ENCODE measurements at places on chromosomes 13 and 19.

GRCh38 chr13:35603593-35604285, 127.2 kb upstream of the MAB21L1 start:
- no peak for DNase-seq

DNA sequence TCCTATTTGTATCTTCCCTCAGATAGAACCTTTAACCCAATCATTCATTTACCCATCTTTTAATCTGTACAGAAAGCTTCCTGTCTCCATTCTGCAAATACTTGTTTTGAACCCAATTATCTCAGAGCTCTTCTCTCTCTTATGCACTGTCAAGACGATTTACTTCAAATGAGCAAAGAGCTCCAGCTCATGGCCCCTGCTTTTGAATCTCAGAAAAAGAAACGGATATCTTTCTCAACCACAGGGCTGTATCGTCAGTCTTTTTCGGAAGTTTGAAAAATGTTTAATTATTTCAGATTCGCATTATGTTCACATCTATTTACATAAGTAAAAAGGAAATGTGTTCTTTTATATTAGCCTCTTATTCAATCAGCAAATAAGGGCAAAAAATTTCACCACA, 322.7 kb upstream of the NBEA start:
- no peak for DNase-seq

- no peak for DNase-seq
Measured at GRCh38 chr13:82467626-82468025, 1414.6 kb downstream of the SLITRK1 start.

- no peak for DNase-seq
Measured at GRCh38 chr19:54451331-54451871, 2.4 kb downstream of the LENG8 start.

DNA sequence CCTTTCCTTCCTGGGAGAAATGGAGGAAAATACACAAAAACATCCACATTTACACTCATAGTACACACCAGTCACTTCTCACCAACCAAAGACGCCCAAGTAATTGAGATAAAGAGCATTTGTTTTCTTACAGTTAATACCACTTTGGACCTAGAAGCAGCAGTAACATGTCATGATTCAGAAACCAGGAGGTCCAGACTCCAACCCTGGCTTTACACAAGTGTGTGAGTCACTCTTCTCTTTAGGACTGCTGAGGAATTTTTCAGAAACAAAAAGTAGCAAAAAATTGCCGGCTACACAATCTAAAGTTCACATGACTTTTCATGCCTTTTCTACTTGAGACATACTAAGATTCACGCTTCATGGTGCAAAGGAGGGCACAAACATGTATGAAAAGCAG, 42.1 kb downstream of the TUBGCP3 start:
- DNase-seq, result no peak

DNA sequence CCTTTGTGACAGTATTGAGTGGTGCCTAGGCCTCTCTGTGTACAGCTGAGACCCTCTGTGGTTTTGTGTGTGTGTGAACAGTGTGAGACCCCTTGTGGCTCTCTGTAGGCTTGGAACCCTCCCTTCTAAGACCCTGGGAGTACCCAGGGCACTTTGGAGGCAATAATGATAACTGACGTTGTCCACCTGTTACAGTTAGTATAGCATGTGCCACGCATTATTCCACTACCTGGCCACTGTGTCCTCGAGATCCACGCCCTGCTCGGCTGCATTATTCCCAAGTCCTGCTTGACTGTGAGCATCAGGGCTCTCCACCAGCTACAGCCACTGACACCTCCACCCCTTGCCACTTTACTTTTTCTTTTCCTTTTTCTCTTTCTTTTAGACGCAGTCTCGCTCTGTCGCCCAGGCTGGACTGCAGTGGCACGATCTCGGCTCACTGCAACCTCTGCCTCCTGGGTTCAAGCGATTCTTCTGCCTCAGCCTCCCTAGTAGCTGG, 2.0 kb downstream of the GRAMD1A start:
- no peak for DNase-seq

GRCh38 chr13:21694831-21695230, 24.0 kb downstream of the FGF9 start:
- DNase-seq, result no peak

- DNase-seq, result no peak
Measured at GRCh38 chr13:89784161-89784809, 1563.2 kb upstream of the MIR17HG start.

DNA sequence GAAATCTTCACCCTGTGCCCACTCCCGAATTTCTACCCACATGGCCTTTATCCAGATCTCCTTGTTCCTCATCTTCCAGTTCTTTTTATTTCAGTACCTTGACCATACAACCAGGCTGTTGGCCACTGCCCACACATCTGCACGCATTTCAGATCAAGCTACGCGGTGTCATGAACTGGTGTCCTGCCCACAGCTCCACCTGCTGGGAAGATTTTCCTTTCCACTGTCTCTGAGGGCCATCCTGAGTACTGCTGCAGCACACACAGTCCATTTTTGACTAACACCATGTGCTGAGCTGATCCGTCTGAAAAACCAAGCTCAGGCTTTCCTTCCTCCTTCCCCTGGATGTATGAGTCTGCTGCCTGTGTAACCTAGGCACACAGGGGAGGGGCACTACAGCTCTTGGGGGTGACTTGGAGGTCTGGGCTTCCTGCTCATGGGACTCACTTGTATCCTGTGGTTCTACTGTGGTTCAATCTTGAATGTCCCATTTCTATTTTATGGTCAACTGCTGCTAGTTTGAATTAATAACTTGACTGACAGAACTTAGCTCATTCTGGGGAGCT, 71.9 kb downstream of the WASF3 start:
- DNase-seq, result no peak

DNA sequence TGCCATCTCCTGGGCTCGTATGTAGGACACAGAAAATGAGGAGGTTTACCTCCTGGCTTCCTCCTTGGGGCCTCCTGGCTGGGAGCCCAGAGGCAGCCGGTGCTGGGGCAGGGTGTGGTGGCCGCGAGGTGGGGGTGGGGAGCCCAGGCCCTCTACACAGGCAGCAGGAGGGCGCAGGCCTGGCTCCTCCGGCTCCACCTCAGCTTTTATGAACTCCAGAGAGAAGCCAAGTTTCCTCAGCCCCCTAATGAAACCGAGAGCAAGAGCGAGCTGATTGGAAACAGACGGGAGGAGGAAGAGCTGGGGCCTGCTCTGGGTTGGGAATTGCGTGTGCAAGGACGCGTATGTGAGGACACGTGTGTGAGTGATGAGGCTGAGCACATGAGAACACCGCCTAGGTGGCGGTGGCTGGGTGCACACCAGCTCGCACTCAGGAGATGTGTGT, 23.1 kb downstream of the LYL1 start:
- DNase-seq, result no peak

GRCh38 chr13:80050252-80050651, 290.7 kb downstream of the SPRY2 start:
- DNase-seq, result no peak

DNA sequence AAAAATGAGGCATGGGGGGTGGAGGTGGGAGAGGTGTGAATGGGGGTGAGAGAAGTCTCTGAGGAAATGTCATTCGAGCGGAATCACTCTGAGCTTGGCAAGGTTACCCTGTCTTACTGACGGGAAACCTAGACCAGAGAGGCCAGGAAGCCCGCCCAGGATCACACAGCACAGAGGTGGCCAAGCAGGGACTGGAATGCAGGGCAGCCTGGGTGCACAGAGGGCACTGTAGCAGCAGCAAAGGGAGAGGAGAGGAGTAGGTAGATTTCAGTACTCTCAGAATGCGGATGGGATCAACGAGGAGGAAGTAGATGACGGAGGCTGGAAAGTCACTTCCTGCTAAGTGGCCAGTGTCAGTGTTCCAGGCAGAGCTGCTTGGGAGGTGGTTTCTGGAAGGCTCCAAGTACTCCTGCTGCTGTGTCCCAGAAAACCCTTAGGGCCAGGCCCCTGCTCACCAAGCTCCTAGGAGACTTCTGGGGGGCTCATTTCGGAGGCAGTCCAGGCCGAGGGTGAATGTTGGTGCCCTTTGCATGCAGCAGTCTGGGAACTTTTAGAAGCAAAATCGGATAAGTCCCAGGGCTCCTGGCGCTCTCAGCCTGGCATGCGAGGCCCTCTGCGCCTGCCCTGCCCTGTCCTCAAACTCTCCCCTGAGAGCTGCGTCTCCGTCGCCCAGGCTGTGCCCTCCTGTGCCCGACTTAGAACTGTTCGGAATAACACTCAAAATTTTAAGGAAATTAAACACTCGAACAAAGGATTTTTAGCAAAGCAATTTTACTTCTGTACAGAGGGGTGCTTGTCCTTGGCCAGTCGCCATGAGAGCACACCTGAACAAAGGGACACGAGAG, 33.5 kb downstream of the DNM2 start:
- no peak for DNase-seq

GRCh38 chr13:91358387-91358782, 10.9 kb downstream of the MIR17HG start:
- DNase-seq, result no peak

- peak; percentile 75 for DNase-seq
Measured at GRCh38 chr13:98476106-98476505, 100.8 kb downstream of the STK24 start.

- DNase-seq, result no peak
Measured at GRCh38 chr19:55391702-55392615, 6.2 kb downstream of the RPL28 start.

- DNase-seq, result no peak
Measured at GRCh38 chr19:33040994-33041827, 23.5 kb downstream of the RHPN2 start.

GRCh38 chr13:31051999-31052398, 109.7 kb downstream of the HSPH1 start:
- DNase-seq, result no peak

GRCh38 chr13:38636073-38636472, 50.8 kb upstream of the FREM2 start:
- no peak for DNase-seq

DNA sequence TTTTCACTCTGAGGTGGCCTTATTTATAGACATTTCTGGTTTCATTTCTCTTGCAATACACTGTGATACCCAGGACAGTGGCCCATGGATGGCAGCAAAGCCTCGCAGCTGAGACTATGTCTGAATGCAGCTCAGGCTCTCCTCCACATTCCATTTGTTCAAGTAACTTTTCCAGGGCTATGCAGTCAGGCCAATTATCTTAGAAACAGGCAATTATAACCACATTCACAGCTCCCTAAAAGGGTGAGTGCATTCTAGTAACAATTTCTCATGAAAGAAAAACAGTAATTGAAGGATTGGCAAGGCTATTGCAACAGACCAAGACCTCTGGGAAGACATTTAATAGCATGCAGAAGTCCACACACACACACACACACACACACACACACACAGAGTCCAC, 264.0 kb downstream of the TBC1D4 start:
- DNase-seq, result no peak

- no peak for DNase-seq
Measured at GRCh38 chr19:30068528-30069395, 126.7 kb downstream of the URI1 start.

DNA sequence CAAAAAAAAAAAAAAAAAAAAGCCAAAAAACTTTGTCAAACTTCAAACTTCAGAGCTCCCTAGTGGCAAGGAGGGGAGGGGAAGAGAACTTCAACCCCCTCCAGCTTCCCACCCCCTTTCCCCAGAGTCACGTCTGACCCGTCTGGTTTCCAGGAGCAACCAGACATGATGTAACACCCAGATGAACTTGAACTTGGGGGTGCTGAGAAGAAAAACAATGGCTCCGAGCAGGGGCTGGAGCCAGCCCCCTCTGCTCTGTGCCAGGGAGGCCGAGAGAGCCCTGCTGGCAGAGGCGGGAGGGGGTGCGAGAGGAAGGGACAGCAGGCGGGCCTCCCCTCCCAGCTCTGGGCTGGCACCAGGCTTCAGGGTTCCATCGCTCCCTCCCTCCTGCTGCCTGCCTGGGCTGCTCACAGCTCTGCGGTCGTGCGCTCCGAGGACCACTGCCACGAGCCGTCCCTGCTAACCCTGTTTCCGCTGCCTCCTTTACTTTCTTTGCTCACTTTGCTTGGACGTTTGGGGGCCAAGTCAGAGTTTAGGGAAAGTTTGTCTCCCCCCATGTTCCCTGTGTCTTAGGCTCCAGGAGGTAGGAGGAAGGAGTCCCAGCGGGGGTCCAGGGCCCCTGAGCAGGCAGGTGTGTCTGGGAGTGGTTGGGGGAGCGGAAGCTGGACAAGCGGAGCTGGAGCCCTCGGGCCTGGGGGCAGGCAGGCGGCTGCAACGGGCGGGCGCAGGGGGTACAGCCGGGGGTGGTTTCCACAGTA, 11.1 kb downstream of the LYL1 start:
- DNase-seq, result no peak

DNA sequence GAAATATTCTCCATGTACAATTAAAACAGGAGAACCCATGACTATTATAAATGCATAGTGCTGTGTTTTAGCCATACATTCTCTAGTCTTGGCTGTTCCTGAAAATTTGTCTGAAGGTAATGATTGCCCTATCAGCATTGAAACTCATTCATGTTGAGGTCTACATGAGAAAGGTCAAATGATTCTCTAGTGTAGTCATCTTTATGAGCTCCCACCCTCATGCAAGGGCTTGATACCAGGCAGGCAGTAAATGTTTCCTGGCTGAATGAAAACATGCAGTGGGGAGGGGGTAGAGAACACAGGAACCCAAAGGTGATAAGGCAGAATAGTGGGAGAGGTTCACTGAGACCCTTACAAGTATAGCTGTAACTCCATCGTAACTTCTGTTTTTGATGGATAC, 424.3 kb downstream of the COG6 start:
- no peak for DNase-seq

DNA sequence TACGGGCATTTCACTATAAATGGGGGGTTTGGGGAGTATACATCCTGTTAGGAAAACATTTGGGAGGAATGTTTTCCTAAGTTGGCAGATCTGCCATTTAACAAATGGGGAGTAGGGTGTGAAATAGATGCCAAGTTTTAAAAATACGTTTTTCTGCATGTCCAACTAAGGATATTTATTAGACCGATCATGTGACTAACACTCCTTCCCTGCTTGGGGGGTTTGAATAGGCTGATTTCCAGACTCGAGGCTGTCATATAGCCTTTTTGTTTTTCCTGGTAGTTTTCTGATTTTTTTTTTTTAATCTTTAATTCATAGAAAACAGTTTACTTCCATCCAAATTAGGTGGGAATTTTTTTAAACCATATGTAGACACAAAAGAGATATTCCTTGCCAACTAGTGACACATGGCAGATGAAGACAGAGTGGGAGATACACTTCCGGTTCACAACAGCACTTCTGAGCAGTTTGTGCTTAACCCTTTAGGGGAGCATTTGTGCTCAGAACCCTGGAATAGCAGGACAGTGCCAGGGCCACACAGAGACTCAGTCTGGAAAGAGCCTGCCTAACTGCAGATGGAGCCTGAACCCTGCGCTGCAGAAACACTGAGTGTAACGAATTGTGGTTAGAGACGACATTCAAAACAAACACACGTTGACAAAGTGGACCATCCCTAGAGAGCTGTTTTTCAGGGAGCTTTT, 5.6 kb upstream of the GATAD2A start:
- DNase-seq, result no peak

DNA sequence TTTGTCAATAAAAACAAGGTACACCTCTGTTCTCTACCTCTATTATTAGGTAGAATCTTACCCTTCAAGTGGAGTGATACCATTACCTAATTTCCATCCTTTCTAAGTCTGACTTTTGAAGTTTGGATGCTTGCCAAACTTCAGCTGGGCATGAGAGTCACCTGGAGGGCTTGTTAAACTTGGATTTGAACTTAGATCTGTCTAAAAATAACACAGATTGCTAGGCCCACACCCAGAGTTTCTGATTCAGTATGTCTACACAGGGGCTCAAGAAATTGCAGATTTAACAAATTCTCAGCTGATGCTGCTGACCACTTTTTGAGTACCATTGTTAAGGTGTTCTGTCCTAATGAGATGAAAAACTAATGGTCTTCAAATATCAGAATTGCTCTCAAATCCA, 512.2 kb downstream of the LMO7 start:
- DNase-seq, result no peak

GRCh38 chr19:15811476-15811875, 4.0 kb downstream of the OR10H1 start:
- no peak for DNase-seq

All from CD8-positive, alpha-beta T cell (primary cell).